ENCODE measurements at places on chromosomes 7 and 10. TPM values are rescaled to one million over a fixed set of nuclear protein-coding genes. Genes with fewer than 3 reads are reported as not detected.

Gene NKX2-3
- not detected for total RNA-seq

Gene MRPS33
- 74.6 TPM for total RNA-seq

Gene CYP3A7
- total RNA-seq, result 0.46 TPM

Gene MOGAT3
- total RNA-seq, result 1.1 TPM

Gene C10orf105
- not detected for total RNA-seq

Gene PNLIPRP2
- total RNA-seq, result 1.2 TPM

Gene STOX1
- total RNA-seq, result 4.0 TPM

Gene CDH23
- total RNA-seq, result 7.4 TPM

Gene CHST3
- total RNA-seq, result 21.7 TPM

Gene SORBS1
- total RNA-seq, result 31.4 TPM

Gene IDI2
- not detected for total RNA-seq

Gene KIN
- 16.7 TPM for total RNA-seq

Gene ABI1
- 45.5 TPM for total RNA-seq

Gene LSM5
- 46.9 TPM for total RNA-seq

Gene PLAC9
- total RNA-seq, result 8.2 TPM

Gene OR2A42
- total RNA-seq, result not detected

Gene C1QL3
- 6.5 TPM for total RNA-seq

Gene MACC1
- 27.8 TPM for total RNA-seq

Gene ANTXRL
- total RNA-seq, result not detected

Gene IL6
- not detected for total RNA-seq

Gene SAMD9
- total RNA-seq, result 2.9 TPM

Gene ADRB1
- 2.0 TPM for total RNA-seq
